GM06990 (cell line): ENCODE measurements at places on chromosomes 11 and 22.

GRCh38 chr22:38257181-38257580 lies 15.6 kb downstream of the TMEM184B start:
- DNase-seq: no peak

DNA sequence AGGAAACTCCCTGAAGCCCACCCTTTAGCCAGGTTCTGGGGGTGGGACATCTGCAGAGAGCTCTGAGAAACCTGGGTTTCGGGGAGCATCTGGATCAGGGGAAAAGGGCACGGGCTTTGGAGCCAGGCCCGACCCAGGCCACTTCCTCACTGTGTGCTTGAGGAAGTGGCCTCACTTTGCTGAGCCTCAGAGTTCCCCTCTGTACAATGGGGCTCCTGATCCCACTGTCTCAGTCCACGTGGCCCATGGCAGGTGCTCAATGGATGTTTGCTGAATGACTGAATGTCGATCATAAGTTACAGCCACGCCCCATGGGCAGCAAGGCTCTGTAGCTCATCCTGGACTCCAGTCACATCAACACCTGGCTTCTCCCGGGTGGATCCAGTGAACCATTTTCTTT lies 1.3 kb downstream of the CRYBB3 start:
- DNase-seq: no peak

- no peak for DNase-seq
Observed at GRCh38 chr11:6156628-6157359, 13.3 kb downstream of the OR52B2 start.

DNA sequence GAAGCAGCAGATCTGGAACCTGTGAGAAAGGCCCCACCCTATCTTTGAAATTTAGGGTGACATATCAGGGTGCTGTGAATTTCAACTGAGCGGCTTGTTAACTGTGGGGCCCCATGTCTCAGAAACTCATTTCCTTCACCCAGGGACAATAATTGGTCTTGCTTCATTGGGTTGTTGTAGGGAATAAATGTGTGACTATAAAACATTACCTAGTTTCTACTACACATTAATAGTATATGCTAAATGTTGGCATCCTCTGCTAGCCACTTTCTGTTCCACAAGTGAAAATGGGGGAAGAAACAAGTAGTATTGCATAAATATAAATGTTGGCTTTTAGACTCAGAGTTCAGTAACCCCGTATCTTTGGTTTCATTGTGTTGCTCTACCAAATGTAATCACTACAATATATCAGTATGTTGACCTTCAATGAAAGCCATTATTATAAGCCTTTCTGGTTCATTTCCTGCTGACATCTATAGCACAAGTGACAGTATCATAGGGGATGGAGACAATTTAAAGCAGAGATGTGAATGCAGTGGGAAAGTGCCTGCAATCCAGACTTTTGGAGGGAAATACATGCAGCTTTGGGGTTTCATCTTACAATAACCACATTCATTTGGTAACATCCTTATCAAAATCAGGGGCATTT lies 905.5 kb upstream of the RAG2 start:
- DNase-seq: peak; percentile 61

DNA sequence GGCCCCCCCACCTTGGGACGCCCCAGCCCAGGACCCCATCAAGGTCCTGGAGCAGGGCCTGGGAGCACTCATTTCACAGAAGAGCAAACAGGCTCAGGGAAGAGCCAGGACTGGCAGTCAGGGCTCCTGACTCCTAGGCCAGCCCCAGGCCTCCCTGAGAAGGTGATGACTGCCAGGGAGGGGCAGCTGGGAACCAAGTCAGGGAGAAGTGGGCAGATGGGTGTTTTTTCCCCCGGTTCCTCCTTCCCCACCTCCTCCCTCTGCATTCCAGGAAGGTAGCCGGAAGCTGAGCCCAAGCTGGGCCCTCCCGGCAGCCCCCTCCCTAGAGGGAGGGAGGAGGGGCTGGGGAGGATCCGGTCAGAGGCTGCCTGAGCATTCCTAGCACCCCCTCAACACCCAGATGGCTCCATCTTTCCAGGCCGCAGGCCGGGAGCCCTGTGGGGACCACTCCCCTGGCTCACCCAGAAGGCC lies 19.6 kb downstream of the MYRF start:
- DNase-seq: no peak

GRCh38 chr11:11076879-11077278 lies 219.0 kb upstream of the ZBED5 start:
- no peak for DNase-seq

DNA sequence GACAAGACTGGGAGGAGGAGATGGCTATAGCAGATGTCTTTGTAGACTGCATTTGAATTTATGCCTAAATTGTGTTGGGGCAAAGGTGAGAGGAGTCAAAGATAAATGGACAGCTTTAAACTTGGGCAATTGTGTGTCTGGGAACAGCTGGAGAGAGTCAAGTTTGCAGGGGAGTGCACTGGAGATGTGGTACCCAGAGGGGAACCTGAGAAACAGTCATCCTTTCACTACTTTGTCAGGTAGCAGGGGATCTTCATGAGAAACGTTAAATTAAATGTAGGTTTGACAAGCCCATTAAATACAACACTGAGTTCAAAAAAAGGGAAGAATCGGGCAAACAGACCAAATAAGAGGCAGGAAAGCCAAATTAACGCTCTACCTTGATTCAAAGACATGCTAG lies 277.7 kb downstream of the OPCML start:
- DNase-seq: no peak

- no peak for DNase-seq
Observed at GRCh38 chr11:86370171-86370570, 4.5 kb upstream of the CCDC81 start.

DNA sequence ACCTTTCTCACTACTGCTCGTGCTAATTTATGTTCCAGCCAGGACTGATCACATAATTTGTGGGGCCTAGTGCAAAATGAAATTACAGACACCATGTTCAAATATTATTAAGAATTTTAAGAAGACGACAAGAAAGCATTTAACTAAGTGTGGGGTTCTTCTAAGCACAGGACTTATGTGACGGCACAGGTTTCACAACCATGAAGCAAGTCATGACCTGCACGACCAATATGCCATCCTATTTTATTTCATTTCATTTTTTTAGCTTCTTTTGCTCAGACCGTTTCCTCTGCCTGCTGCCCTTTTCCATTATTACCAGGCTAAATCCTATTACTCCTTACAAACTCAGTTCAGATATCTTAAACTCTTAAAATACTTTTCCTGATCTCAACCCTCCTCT lies 462.5 kb downstream of the AASDHPPT start:
- no peak for DNase-seq

DNA sequence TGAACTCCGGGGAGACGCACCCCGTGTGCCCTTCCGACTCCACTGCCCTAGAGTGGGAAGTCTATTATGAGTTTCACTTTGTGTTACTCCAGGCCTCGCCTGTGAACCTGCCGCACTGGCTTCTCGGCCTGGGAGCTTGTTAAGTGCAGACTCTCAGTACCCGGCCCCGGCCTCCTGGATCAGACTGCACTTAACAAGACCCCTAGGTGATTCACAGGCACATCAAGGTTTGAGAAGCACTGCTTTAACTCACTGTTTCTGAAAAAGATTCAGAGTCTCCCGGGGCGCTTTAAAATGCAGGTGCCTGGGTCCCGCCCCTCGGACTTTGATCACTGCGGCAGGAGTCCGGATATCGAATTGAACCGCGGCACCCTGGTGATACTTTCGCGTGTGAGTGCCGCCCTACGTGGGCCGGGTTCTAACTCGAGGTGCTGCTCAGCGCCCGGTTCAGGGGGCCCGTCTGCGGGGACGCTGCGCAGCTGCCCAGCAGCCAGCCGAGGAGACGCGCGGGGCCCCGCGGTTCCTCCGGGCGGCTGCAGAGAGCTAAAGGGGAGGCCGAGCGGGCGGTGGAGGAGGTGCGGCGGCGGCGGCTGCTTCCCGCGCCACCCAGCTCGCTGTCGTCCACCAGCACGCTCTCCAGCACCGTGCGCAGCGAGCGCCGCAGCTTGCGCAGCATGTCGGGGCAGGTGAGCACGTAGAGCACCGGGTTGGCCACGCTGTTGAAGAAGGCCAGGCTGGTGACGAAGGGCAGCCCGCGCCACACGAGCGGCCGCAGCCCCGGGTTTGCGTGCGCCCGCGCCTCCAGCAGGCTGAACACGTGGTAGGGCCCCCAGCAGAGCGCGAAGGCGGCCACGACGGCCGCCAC lies 3.4 kb downstream of the PTGDR2 start:
- no peak for DNase-seq

DNA sequence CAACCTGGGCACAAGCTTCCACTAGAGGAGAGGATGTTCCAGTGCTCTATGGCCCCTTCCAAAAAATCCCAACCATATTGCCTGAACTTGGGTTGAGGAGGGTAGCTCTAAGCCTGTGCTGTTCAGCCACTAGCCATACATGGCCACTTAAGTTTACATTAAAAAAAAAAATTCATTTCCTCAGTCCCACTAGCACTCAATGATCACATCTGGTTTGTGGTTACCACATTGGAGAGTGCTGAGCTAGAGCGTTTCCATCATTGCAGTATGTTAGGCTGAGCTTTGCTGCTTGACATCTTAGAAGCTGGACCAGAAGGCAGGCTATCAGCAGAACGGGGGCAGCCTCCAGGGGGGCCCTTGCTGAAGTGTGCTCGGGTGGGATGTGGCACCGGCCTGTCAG lies 43.5 kb upstream of the CYP2D6 start:
- DNase-seq: no peak

- DNase-seq: no peak
Observed at GRCh38 chr11:45062974-45063635, 83.3 kb upstream of the PRDM11 start.
